ENCODE measurements at places on chromosomes 5 and 9. TPM values are rescaled to one million over a fixed set of nuclear protein-coding genes. Genes with fewer than 3 reads are reported as not detected.

- DNase-seq, result no peak
Measured at GRCh38 chr9:112764344-112764743, 13.8 kb downstream of the SNX30 start.

FOXE1 gene
- total RNA-seq, result not detected

SPATA31D4 gene
- total RNA-seq, result not detected

GRCh38 chr5:81308836-81309235, 7.4 kb downstream of the ZCCHC9 start:
- DNase-seq, result no peak

SPATA31C1 gene
- total RNA-seq, result not detected

Measured in esophagus muscularis mucosa (tissue), 4 donors.